Amniotic stem cell (primary cell): ENCODE measurements at places on chromosomes 6 and 20.

- DNase-seq, result no peak
These were observed 112.5 kb downstream of the IPCEF1 start for GRCh38 chr6:154243793-154244750.

DNA sequence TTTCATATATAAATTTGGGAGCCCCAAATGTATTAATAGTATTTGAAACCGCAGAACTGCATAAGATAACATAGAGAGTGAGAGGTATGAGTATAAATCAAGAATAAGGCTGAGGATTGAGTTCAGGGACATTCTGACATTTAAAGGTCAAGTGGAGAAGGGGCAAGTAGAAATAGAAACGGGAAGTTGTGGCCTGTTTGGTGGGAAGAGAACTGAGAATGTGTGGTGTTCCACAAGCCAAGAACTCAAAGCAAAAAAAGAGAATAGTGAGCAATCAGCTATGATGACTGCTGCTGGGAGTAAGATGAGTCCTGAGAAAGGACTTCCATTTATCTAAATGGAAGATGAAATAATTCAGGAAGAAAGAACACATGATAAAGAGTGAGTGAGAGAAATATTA is 418.4 kb downstream of the CD109 start:
- no peak for DNase-seq

DNA sequence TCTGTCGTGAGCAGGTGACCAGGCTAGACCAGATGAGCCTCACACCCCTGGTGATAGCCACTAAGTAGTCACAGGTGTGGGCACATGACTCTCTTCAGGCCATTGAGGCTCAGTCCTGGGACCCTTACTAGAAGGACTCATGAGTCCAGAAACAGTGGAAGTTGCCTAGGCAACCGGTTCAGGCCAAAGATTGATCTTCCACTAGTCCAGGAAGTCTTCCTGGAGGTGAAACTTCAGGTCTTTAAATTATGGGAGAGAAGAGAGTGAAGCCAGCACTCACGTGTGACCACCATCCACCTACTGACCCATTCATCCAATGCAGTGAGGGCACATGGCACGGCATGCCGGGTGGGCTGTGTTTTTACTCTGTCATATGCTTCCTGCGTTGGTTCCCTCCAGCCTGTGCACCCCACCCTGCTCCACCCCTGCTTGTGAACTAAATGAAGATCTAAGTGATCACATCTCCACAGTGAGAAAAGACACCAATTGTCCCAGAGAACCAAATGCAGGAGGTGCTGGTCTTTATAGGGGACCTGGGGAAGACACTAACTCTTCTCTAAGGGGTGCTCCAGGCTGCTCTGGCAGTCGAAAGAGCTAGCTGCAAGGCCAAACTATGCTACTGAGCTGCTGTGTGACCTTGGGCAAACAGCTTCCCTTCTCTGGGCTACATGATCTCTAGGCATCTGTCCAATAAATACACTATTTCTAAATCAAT is 12.5 kb upstream of the STX16 start:
- no peak for DNase-seq

- DNase-seq, result no peak
These were observed 86.9 kb upstream of the VSTM2L start for GRCh38 chr20:37816003-37816402.

- no peak for DNase-seq
These were observed 130.8 kb downstream of the SCAF8 start for GRCh38 chr6:154864066-154864430.

DNA sequence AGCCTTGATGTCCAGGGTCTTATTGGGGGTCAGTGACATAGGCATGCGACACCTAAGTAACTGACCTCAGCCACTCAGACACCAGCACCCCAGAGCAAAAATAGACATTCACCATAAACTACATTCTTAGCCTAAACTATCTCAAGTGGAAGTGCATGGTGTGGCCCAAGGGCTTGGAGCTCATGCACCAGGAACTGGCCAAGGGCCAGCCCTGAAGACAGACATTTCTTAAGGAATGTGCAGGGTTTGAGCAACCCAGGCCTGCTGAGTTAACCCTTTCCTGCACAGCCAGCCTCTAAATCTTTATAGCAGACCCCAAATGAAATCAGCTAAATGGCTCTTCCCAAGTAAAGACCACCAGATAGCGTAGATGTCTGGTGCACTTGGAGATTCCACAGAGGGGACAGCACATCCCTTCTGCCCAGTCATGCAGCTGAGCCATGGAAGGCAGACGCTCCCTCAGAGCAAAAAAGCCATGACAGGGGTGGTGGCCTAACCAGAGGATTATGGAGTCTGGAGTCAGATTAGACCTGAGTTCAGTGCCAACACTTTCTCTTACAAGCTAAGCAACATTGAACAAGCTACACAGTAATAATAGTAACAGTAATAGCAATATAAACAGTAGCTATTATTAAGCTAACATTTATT is 222.6 kb downstream of the ZMYND8 start:
- no peak for DNase-seq

- no peak for DNase-seq
These were observed 83.1 kb downstream of the KCNB1 start for GRCh38 chr20:49399329-49399728.

DNA sequence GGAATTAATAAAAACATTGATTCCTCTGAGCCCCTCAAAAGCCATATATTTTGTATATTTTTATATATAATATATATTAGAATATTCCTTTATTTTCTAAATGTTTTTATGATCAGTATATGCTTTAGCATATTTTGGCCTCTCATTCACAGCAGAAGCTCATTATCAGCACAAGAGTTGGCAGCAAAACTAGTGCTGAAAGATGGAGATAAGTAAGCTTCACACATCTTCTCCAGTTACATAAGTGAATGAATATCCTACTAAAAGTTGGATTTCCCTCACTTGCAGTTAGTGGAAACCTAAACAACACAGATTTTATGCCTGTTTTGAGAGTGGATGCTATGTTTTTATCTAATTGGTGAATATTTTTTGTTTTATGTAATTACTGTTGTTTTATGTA is 1303.8 kb upstream of the ADGRB3 start:
- no peak for DNase-seq

GRCh38 chr20:25470045-25470444 is 62.6 kb downstream of the GINS1 start:
- no peak for DNase-seq

DNA sequence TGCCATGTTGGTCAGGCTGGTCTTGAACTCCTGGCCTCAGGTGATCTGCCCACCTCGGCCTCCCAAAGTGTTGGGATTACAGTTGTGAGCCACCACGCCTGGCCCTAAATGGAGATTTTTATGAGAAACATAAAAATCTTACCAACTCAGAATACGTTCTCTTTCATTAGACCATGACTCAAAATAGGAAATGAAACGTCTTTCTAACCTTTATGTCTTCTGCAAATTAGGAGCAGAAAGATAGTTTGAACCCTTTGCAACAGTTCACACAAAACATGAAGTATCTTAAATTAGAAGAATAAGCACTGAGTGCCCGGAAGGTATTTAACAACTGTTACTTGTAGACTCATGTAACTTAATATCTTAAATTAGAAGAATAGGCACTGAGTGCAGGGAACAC is 48.3 kb downstream of the AHI1 start:
- DNase-seq, result no peak

- no peak for DNase-seq
These were observed 103.1 kb downstream of the QRSL1 start for GRCh38 chr6:106732376-106732940.

- no peak for DNase-seq
These were observed 118.7 kb downstream of the CLIC5 start for GRCh38 chr6:45896783-45897441.

DNA sequence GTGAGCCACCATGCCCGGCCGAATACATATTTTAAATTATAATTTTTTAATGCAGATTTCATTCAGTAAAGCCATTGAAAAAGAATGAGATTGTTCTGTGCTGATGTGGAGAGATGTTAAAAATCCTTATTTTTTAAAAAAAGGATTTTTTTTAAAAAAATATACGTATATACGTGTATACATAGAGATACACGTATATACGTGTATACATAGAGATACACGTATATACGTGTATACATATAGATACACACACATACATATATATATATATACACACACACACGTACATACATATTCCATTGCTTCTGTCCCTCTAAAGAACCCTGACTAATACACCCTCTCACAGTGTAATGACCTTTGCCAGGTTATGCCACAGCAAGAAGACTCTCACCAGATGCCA is 23.8 kb upstream of the TBC1D7 start:
- no peak for DNase-seq

DNA sequence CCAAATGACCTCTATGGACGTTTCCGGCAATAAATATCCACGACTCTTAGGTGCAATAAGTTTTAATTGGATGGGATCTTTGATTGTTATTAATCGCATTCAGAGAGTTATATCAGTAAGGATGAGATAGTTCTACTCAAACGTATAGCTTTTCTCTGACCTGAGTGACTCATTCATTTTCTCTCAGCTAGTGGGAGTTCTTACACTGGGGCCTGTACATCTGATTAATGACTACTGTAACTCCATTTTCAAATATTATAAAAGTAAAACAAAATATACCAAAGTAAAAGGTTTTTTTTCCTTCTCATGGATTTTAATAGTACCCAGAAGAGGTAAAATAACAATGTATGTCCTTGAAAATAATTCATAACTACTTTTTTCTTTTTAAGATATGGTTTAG is 41.1 kb upstream of the SAMD5 start:
- no peak for DNase-seq

- no peak for DNase-seq
These were observed 16.5 kb downstream of the IGF2R start for GRCh38 chr6:159985296-159985945.

DNA sequence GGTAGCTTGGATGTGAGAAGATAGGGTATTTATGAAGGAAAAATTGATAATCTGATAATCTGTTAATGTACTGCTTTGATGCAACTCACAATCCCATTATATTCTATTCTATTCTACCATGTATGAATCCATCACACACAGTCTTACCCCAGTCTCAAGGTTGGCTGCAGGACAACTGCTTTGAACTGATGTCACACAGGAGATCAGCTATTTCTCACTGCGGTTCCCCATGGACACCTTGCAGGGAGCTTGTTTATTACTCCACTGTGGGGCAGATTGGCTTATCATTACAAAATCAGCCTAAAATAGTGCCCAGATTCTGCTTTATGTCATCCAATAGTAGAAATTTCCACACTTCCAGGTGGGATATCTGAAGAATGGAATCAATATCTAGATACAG is 61.0 kb upstream of the HS3ST5 start:
- DNase-seq, result no peak

DNA sequence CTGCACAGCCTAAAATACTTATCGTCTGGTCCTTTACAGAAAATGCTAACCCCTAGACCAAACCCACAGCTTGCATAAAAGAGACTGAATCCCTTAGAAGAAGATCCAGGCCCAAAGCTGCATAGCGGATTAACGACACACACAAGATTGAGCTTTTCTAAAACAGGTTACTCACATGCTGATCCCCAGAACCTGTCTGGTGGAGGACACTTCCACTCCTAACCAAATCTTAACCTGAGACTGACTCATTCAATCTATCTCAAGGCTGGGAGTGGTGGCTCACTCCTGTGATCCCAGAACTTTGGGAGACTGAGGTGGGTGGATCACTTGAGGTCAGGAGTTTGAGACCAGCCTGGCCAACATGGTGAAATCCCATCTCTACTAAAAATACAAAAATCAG is 2.8 kb upstream of the SLPI start:
- no peak for DNase-seq

GRCh38 chr6:23879816-23880215 is 246.2 kb upstream of the NRSN1 start:
- no peak for DNase-seq

DNA sequence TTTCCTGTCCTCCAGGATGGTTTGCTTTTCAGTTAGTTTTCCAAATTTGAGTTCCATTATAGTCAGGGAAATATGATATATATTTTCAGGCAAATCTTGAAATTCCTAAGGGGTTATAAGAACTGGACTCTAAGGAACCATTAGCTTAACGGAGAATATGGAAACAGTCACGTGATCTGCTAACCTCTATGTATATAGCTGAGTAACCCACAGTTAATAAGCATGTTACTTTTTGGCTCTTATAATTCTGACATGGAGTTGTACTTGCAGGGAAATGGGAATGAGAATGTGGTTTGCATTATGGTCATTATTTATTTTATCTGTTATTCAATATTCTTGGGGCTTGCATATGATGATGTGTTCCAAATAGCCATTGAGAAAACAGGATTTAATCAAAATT is 23.3 kb downstream of the SOBP start:
- no peak for DNase-seq

- DNase-seq, result no peak
These were observed 366.5 kb downstream of the FOXA2 start for GRCh38 chr20:22217712-22218352.

- no peak for DNase-seq
These were observed 33.8 kb upstream of the MRPS10 start for GRCh38 chr6:42251500-42251899.

DNA sequence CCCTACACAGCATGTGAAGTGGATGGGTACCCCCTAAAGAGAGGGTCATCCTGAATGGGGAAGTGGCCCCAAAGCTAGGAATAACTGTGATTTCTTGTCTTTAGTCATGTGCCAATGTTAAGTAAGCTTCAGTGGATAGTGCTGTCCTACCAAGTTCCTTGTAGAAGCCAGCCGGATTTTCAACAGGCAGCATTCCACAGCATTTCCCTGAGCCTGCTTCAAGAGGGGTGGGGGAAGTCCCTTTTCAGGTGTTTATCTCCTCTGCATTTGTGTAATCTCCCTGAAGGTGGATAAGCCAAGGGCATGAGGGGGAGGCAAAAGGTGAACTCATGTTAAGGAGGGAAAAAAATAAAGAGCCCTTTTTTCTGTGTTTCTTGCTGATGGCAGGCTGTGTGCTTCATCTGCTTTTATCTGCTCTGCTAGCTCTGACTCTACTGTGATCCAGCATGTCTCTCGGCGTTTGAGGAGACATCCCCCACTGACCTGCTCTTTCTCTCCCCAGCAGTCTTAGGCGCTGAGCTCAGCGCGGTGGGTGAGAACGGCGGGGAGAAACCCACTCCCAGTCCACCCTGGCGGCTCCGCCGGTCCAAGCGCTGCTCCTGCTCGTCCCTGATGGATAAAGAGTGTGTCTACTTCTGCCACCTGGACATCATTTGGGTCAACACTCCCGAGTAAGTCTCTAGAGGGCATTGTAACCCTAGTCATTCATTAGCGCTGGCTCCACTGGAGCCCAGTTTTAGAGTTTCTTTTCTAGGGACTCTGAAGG is 1.9 kb downstream of the EDN1 start:
- DNase-seq, result no peak

- DNase-seq, result no peak
These were observed 9.0 kb downstream of the COL21A1 start for GRCh38 chr6:56238352-56238751.
